ENCODE measurements at places on chromosomes 11 and 22.

DNA sequence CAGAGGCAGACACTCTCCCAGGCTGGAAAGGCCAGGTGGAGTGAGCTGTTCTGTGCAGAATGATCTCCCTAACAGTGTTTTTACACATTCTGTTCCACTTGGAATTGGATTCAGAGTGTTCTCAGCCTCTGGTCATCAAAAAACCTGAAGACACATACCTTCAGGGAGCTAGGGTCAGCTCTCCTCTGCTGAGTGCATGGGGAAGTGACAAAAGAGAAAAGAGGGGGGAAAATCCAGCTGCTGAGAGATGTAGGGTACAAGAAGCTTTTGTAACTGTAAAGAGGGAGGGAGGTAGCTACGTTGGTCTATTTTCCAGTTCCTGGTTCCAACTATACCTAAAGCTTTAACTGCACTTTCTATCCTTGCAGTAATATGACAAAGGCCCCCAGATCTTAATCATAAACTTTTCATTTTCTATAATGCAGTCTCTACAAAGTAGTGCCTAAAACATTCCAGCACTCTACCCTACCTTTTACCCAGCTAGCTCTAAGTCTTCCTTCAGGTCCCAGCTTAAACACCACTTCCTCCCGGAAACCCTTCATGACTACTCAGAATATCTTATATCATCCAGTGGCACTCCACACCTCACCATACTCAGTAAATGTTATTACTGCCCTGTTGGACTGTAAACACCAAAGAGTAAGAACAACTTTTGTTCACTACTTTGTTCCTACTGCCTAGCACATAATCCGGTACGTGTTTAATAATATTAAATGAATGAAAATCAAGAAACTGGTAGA lies 9.2 kb downstream of the MAPK1 start:
- DNase-seq = peak; percentile 9

GRCh38 chr11:116454020-116454645 lies 318.7 kb downstream of the BUD13 start:
- DNase-seq = no peak

DNA sequence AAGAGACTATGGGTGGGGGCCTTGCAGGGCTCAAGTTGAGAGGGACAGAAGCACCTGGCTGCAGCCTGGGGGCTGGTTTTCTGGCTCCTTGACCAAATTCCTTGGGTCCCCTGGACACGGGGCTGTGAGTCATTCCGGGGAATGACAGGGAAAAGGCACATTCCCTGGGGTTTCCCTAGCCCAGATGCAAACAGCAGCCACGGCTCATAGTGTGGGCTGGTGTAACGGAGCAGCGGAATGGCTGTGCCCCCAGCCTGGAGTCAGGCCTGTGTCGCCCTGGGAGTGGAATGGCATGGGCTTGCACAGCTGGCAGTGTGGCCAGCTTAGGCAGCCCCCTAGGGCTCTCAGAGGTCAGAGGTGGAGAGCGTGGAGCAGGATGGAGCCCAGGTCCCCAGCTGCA lies 77.6 kb upstream of the KCNQ1OT1 start:
- no peak for DNase-seq

- DNase-seq = no peak
These were observed 215.1 kb upstream of the BLID start for GRCh38 chr11:122331079-122331478.

DNA sequence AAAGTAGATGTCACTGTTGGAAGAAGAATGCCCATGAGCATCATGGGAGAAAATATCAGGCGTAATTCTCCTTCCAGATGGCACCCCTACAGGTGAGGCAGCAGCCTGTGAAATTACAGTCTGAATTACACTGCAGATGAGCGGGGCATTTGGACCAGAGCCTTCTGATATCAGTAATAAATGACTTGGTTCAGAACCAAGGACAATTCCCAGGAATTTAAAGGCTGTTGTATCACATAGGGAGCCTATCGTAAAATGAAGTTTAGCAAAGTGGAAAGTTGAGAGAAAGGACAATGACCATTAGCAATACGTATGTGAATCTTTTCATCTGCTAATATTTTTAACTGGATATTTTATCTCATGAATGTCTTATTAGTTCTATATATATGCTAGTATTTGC lies 61.3 kb downstream of the PRMT3 start:
- DNase-seq = no peak
